ENCODE measurements at places on chromosomes 4 and X.
A peak's percentile ranks its signal among the peaks of the same experiment; 100 is the strongest.

GRCh38 chr4:160709026-160709425 lies 1454.8 kb downstream of the FSTL5 start:
- no peak for DNase-seq

DNA sequence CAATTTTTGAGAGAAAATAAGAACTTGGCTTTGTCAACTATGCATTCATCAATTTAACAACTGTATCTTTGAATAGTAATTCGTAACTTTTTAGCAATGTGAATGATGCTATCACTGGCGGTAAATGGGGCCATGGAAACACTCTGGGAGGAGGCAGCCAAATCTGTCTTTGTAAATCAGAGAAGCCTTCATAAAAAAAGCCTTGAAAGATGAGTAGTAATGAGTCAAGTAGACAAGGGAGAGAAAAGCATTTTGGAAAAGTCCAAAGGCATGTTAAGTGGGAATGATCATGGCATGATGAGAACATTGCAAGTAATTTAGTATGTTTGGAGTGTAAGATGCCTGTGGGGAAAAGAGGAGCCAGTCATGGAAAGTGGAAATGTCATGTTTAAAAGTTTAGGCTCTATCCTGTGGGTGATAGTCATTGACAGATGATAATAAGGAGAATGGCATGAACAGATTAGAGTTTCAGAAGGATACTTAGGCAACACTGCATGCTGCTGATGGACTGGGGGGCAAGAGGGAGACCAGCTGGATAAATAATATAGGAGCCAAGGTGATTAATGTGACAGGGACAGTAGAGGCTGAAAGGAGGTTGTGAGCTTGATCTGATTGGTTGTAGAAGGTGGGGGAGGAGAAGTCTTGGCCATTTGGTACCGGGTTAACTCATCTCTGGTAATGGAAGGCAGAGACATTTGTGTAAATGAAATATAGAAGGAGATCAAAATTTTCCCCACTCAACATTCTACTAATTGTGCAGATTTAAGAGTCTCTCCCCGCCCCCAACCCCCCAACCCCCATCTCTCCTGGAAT lies 16.3 kb downstream of the SPRY1 start:
- DNase-seq = no peak

DNA sequence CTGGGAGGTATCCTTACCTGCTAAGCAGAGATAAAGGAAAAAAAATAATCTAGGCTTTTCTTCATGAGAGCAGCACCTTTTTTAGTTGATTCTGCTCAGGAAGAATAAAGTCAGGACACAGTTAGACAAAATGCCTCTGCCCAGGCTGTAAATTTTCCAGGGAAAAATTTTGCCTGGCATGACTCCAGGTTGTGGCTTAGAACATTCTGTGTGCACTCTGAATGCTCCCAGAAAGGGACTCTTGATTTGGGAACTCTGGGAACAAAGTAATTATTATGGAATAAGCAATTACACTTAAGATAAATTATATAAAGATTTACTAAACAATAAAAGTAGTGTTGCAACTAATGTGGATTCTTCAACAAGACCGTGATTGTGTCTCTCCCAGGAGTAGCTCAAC lies 826.2 kb upstream of the TENM3 start:
- DNase-seq = no peak

- no peak for DNase-seq
Observed at GRCh38 chr4:142348613-142349021, 497.5 kb downstream of the INPP4B start.

DNA sequence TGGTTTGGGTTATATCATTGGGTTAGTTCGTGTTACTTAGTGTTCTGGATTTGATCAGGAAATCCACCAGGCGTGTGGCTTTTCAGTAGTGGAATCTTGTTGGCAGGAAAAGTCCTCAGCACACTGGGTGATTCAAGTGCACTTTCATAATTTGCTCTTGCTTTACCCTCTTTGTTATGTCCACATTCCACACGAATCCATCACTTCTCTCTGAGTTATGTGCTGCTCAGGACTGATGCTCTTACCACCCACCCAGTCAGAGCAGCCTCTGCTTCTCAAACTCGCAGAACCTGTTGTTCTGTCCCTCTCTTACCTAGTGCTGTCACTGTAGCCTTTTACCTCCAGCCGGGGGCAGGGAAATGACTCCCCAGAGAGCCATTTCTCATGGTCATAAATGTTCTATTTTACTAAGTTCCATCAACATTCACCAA lies 37.2 kb upstream of the SCRG1 start:
- DNase-seq = no peak

DNA sequence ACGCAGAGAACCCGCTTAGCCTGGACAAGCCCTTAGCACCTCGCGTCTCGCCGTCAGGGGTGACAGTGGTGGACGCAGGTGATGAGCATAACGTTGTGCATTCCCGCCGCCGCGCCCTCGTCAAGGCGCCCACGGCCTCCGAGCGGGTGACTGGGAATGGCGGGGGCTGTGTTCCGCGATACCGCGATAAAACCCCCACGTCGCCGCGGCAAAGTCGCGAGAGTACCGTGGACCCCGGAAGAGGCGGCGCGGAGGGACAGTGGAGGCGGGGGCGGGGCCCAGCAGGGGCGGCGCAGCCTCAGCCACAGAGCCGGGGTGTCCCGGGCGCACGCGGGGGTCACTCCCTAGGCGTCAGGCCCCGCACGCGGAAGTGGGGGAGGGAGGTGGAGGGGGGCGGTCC lies 53.8 kb downstream of the ZFYVE28 start:
- peak; percentile 66 for DNase-seq
